ENCODE measurements at places on chromosomes 16 and 17.

DNA sequence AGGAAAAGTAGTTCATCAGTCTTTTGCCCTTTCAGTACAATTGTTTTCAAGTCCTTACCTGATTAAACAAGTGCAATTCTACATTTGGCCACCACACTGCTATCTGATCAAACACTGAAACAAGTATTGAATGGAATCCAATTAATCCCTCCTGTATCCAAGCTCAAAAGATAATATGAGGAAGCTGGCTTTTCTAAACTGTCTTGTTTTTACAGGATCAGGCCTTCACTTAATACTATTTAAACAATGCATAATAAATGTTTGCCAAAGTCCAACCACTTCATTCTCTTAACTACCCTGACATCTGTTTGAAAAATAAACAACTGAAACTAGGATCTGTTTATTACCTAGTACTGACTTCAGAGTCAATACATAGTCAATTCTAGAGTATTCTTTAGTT is 131.6 kb downstream of the MRTFB start:
- DNase-seq, result no peak

- DNase-seq, result no peak
Observed at GRCh38 chr16:11627822-11628457, 40.3 kb upstream of the SNN start.

- DNase-seq, result no peak
Observed at GRCh38 chr17:11551442-11551841, 46.8 kb upstream of the DNAH9 start.

GRCh38 chr17:45729294-45729907 is 54.7 kb upstream of the CRHR1 start:
- DNase-seq, result no peak

DNA sequence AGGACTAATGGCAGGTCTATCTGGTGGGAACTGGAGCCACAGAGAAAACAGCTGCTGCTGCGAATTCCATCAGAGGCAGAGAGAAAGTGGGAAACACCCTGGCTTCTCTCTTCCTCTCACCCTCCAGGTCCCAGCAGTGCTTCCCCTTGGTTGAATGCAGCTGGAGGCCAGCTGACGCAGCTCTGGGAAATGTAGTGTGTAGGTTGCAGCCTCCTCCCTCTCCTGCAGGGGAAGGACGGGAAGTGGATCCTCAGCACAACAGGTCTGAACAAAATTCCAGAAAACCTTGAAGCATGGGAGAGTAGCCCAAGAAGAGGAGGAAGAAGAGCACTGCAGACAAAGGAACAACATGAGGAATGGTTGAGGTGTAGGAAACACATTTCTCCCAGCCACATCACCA is 67.8 kb upstream of the MMP2 start:
- no peak for DNase-seq

Measured in stimulated activated CD8-positive, alpha-beta memory T cell treated with anti-CD3 and anti-CD28 coated beads, Interleukin-7, amount 100 ng/mL, for 48 hours (primary cell).